ENCODE measurements at places on chromosomes 7 and 10.

DNA sequence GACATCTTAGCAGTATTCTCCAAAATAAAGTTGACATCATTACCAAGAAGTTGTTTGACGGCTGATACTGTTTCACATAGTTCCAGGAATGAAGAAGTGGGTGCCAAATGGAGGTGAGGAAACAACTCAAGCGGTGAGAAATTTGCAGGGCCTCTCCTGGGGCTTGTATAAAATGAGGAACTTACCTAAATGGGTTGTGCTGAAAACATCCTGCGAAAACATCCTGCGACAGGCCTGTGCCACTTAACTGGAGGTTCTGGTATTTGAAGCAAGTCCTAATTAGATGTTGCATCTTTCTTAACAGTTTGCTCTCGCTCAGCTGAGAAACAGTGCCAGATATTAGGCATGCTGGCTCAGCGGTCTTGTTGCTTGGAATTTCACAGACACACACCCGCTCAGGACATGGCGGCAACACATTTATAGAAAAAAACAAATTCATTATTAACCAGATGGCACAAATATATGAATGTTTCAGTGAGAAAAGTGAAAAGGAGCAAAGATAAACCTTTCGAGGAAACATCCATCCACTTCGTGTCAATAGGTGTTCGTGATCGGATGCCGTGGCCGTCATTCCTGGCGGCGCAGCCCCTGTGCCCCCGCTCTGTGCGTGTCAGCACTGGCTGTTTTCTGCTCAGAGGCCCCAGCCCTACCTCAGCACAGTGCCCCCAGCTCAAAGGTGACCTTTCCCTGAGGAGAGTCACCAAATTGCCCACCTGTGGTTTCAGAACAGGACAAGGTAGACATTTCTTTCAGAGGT, 48.1 kb downstream of the CDC123 start:
- no peak for DNase-seq

DNA sequence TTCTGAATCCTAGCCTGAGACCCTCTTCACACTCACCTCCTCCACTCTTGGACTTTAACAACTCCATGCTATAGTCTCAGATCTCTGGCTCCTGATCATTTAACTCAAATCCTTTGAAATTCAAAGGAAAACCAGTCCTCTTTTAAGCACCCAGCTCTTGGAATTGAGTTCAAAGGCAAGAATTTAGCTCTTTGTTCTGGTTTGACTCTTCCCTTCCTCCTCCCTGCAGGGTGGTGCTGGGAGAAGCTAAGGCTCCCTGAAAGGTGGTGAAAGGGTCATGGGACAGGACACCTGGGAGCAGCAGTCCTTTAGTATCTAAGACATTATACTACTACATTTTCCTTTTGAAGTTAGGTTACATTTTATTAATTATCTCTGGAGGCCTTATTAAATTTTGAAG, 259.4 kb downstream of the CCSER2 start:
- DNase-seq = no peak

DNA sequence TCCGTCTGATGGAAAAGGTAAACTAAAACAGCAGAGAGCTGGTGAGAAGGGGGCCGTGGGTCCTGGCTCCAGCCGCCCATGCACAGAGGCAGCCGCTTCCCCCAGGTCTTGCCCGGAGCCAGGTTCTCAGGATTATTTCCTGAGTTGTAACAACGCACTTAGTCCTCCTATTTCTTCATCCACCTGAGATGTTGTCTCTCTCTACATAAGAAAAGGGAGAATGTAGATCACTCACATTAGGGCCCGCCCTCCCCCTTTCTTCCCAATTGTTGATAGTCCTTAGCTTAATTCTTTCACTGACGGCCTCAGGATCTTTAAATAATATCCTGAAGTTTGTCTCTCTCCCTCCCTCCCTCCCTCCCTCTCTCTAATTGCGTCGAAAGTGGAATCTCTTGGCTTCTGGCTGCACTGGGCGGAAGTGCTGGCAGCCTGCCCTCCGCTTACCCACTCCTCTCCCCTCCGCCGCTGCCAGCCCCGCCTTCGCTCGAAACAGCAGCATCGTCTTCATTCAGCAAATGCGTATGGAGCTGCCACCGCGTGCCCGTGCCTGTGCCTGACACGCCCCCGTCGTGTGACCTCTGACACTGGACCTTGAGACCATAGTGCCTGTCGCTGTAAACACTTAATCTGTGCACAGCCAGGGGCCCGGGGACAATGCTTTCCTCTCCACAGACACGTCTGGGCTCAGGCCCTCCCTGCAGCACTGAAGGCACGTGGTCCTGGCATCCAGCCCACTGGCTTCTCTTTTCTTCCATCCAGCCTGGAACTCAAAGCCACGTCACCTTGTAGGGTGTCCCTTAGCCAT, 174.5 kb upstream of the PPP2R2D start:
- peak; percentile 64 for DNase-seq

DNA sequence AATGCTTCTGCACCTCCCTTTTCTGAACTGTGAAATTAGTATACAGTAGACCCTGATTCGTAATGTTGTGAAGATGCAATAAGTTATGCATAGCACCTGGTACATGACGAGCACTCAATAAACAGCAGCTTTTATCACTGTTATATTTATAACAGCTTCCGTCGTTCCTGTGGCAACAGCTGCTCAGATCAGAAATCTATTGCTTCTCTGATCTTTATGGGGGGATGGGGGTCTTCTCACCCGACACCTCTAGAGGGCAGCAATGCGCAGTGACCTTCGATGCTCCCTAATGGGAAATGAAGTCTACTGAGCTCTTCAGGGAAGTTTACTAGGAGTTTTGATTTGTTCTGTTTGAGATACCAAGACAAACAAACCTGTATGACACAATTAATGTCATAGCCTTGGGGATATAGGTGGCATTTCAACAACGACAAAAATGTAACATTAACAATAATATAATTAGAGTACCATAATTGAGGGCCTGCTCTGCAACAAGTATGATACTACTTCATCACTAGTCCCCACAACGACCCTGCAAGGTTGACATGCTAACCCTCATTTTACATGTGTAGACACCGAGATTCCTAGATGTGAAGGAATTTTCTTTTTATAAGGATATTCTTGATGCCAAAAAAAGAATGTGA, 289.6 kb downstream of the SFMBT2 start:
- no peak for DNase-seq

- DNase-seq = no peak
Measured at GRCh38 chr10:79018521-79019011, 50.2 kb upstream of the ZMIZ1 start.

DNA sequence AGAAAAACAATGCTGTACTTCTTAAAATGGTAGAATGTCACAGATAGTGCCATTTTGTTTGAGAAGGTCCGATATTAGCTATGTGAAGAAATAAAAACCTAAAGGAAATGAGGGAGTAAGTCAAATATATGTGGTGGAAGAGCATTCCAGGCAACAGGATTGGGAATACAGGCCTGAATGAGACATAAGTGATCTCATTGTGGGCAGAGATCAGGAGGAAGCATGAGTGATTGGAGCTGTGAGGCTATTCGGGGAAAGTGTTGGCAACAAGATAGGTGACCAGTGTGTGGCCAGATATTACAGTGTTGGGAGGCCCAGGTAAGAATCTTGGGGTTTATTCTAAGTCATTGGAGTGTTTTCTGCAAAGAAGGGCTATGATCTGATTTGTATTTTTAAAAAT, 41.3 kb upstream of the AGMO start:
- no peak for DNase-seq

DNA sequence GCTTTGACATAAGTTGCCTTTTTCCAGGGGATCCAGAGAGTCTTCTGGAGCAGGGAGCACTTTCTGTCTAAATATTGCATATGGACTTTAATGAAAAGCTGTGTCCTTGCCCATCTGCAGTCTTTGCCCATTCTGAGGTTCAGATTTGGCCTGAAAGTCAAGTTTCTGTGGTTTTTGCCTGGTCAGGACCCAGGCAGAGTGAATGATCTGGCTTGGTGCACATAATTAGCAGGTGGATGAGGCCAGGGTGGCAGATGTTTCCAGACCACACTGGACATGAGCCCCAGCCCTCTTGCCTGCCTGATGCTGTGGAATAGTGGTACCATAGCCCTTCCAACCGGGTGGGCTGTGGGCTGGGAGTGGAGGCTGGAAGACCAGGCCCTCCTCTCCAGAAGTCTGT, 11.0 kb downstream of the HECW1 start:
- DNase-seq = no peak

DNA sequence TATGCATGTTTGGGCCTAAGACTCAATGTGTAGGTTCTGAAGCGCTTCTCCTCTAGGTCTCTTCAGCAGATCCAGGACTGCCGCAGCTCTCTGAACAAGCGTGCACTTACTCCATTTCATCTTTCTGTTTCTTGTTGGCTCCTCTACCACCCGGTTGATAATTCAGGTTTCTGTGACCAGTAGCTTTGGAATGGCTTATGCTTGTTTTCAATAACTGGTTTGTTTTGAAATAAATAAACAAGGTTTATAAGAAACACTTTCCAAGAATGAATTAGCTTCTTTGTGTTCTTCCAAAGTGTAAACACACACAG, 1.5 kb downstream of the MDFIC start:
- no peak for DNase-seq

DNA sequence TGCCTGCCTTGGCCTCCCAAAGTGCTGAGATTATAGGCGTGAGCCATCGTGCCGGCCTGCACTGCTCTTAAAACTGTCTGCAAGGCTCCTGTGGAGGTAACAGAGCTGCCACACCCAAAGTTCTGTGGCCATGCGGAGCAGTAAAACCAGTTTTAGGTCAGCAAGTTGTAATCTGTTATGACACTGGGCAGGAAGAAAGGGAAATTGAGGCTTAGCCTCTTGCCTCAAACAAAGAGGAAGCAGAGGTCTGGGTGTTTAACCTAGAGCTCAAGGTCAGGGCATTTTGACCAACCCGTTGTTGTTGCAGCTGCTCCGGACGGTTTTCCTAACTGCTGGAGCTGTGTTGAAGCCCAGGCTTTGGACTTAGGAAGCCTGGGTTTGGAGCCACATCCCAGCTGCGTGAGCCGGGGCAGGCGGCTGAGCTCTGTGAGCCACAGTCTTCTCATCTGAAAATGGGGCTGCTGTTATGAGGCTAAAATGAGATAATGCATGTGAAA, 7.4 kb upstream of the RRP12 start:
- no peak for DNase-seq

GRCh38 chr10:95414844-95415485, 124.2 kb upstream of the PDLIM1 start:
- DNase-seq = no peak

GRCh38 chr7:111059833-111060232, 31.1 kb upstream of the LRRN3 start:
- DNase-seq = no peak

GRCh38 chr7:101935521-101936141, 118.2 kb downstream of the CUX1 start:
- DNase-seq = no peak

DNA sequence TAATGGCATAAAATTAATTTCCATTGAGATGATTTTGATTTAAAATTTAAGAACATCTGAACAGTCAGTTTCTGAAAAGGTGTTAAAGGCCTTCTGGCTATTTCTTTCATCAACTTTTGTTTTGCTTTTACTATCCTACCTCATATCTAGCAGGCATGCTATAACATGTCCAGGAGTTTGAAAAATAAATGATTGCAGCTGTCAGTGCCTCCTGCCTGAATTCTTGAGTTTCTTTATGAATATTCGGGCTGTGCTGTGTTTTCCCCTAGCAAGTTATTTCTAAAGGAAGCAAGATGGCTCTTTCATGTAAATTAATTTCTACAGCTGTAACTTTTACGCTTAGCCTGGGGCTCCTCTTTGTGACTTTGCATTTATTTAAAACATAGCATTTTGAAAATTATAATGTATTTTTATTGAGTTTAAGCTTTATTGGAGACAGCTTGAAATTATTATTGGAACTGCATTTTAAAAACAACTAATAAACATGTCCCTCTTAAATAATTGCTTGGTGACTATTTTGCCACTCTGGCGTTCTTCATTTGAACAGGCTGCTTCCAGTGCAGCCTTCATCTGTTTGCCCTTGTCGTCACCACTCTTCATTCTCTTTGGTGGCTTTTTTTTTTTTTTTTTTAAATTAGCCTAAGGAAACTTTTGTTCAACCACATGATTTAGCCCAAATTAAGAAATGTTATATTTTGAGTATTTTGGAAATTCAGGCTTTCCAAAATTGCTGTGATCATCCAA, 1083.4 kb upstream of the LRRN3 start:
- no peak for DNase-seq

DNA sequence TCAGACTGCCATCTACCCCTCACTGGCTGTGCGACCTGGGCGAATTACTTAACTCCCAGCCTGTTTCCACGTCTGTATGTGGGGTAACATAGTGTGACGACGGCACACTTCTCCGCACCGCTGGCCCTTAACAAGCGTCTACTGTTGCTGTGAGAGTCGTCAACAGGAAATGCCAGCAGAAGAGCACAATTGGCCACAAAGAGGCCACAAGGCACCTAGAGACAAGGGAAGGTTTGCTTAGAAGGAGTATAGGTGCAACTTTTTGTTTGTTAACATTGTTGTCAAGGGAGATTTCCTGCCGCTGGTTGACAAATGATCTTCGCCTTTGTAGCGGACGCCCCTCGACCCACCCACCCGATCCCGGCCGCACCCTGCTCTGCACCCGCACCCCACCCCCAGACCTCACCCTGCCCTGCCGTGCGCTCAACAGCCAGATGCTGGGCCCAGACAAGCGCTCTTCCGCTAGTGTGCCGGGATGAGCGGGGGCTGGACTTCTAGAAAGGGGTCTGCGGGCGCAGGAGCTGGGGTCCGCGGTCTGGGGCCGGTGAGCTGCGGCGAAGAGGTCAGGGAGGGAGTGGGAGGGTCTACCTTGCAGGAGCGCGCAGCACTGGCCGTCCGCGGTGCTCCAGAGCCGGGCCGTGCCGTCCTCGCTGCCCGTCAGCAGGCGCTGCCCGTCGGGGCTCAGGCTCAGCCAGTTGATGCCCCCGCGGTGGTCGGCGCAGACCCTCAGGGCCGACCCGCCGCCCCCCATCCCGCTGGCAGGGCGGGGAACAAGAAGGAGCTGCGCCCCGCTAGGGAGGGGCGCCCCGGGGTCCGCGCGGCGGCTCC, 785 bp downstream of the WDR86 start:
- peak; percentile 79 for DNase-seq

DNA sequence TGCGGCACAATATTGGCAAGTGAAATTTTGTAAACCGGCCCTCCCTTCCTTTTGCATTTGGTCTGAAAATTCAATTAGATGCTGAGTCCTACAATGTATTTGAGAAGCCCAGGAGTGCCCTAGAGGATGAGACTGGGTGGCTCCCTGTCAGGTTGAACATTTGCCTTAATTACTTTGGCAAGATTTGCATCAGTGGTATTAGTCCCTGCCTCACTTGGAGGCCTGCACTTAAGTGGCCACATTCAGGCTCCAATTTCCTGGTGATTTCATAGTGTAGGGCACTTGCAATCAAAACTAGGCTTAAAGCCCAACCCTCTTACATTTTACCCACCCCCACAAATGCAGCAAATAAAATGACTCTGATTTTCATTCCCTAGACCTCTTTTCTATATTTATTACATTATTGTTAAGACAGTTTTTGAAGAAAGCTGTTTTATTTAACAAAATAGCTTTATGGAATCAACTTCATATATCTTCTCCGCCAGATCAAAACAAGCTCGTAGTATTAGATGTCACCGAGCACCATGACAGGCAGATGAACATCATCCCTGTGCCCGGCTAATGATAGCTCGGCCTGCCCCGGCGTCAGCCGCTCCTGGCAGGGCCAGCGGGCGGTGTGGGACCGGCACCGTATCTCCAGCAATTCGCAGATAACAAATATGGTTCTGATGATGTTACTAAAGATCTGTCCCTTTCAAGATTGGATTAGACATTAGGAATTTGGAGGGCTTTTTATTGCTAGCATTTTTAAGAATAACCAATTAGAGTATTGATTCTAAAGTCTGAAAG, 73.6 kb downstream of the EGFR start:
- no peak for DNase-seq

- peak; percentile 15 for DNase-seq
Measured at GRCh38 chr10:59536167-59537014, 173.3 kb downstream of the SLC16A9 start.

- peak; percentile 72 for DNase-seq
Measured at GRCh38 chr7:102279537-102280400, 6.9 kb upstream of the SH2B2 start.
